ENCODE measurements at places on chromosomes 5 and 9. TPM values are rescaled to one million over a fixed set of nuclear protein-coding genes. Genes with fewer than 3 reads are reported as not detected.

DNA sequence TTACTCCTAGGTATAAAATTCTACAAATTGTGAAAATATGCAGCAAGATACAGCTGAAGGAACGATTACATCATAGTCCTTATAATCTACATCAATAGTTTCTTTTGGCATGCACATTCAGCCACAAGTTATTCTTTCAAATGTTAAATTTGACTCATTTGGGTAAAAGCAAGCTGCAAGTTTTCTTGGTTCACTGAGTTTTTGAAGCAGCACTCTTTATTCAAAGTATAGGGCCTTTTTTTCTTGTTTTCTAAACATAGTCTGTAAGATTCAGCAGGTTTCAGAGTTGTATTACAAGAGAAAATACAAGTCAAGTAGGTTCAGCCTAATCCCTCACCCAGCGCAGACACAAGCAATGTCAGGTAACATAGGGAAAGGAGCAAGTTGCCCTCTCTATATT, 981.5 kb downstream of the PTPRD start:
- peak; percentile 40 for DNase-seq

FCN1 gene
- polyA plus RNA-seq: not detected

GRCh38 chr9:94806307-94806893, 79.9 kb downstream of the AOPEP start:
- DNase-seq: peak; percentile 41

- no peak for DNase-seq
Measured at GRCh38 chr5:59241119-59241518, 652.4 kb downstream of the PDE4D start.

FAM153A gene
- not detected for polyA plus RNA-seq

SPATA31C1 gene
- polyA plus RNA-seq: not detected

GRCh38 chr5:107072440-107072839, 598.3 kb downstream of the EFNA5 start:
- DNase-seq: peak; percentile 7

DNA sequence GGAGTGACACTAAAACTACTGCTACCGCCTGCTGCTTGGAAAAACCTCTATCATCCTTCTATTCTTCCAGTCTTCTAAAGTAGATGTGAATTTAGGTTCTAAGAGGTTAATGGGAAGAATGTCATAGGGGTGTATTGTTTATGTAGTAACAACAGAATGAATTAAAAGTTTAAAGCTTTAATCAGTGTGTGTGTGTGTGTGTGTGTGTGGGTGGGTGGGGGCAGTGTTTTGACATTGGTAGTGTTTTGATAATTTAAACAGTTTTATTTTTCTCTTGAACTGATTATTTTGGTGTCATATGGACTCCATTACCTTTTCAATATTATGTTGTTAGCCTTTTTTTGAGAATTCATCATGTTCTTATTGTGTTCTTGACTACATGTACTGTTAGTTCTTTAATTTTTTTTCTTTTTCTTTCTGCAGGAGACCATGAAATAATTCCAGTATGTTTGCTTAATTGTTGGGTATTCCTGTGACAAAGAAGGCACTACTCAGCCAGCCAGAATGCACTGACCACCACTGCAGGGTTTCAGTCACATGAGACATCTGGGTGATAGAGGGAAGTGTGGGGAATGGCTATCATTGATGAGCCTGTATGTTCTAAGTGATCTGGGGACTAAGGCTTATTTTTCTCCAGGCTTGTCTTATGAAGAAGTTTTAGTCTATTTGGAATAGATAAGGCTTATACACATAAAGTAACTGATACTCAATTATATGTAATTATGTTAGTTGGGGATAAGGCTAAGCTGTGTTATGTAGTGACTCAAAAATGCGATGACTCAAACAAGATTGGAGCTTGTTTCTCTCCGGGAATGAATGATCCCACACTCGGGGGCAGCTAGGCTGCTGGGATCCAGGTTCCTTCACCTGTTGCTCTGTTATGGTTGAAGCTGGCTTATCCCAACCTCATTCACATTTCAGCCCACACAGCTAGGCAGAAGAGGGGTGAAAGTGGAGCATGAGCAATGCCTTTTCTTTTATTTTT, 50.2 kb upstream of the ACTBL2 start:
- DNase-seq: peak; percentile 82

SLIT3 gene
- polyA plus RNA-seq: 1.6 TPM

- peak; percentile 83 for DNase-seq
Measured at GRCh38 chr9:35651956-35652828, 1.5 kb upstream of the SIT1 start.

GRCh38 chr5:77356740-77357139, 135.4 kb downstream of the WDR41 start:
- peak; percentile 68 for DNase-seq

DNA sequence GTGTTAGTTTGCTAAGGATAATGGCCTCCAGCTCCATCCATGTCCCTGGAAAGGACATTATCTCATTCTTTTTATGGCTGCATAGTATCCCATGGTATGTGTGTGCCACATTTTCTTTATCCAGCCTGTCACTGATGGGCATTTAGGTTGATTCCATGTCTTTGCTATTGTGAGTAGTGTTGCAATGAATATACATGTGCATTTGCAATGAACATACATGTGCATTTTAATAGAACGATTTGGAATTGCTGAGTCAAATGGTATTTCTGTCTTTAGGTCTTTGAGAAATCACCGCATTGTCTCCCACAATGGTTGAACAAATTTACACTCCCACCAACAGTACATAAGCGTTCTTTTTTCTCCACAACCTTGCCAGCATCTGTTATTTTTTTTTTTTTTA, 37.7 kb downstream of the DRD1 start:
- DNase-seq: no peak

- DNase-seq: peak; percentile 74
Measured at GRCh38 chr9:37938121-37938891, 34.4 kb upstream of the SLC25A51 start.

FREM1 gene
- polyA plus RNA-seq: 0.09 TPM

DNA sequence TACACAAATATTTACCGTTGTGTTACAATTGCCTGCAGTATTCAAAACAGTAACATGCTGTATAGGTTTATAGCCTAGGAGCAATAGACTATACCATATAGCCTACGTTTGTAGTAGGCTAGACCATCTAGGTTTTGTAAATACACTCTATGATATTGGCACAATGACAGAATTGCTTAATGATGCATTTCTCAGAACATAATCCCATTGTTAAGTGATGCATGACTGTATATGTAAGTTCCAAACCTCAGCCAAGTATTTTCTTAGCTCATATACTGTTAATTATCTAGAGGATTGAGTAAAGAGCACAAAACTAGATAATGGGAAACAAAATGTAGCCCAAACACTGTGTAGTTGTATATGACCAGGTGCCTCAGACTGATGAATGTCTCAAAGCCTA, 220.1 kb downstream of the ANXA1 start:
- peak; percentile 7 for DNase-seq

FUT7 gene
- not detected for polyA plus RNA-seq

C9 gene
- polyA plus RNA-seq: not detected

- DNase-seq: peak; percentile 50
Measured at GRCh38 chr9:71819115-71819739, 50.9 kb upstream of the CEMIP2 start.

DNA sequence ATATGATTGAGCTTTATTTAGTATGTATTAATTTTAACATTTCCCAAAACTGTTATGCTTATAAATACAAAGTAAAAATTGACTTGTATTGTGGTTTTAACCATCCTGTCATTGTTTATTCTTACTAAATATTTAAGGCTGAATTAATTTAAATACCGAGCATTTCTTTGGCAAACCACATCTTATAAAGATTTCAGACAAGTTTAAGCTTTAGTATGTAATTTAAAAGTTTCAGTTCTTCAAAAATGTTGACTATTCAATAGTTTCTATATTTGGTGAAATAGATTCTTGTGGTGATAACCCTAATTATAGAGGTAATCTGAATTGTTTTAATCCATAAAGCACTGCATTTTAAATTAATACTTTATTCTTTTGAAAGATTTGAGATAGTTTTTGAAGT, 65.5 kb downstream of the CCNH start:
- no peak for DNase-seq

DNA sequence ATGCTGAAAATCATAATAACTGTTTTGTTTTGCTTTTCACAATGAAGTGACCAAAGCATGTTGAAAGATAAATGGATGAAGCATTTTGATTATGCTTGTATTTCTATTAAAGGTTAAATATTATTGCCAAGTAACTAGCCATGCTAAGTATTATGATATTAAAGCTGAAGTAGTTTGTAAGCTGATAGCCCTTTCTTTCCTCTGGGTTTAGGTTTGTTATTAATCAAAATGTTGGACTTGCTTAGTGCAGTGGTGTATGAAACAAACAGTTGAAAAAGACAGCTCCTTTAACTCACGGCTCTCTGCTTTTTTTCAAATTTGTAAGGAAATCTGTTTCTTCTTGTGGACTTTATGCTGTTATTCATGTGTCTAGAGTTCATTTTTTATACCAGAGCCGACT, 246.0 kb downstream of the CWC27 start:
- peak; percentile 42 for DNase-seq

DNLZ gene
- polyA plus RNA-seq: 7.4 TPM

DNA sequence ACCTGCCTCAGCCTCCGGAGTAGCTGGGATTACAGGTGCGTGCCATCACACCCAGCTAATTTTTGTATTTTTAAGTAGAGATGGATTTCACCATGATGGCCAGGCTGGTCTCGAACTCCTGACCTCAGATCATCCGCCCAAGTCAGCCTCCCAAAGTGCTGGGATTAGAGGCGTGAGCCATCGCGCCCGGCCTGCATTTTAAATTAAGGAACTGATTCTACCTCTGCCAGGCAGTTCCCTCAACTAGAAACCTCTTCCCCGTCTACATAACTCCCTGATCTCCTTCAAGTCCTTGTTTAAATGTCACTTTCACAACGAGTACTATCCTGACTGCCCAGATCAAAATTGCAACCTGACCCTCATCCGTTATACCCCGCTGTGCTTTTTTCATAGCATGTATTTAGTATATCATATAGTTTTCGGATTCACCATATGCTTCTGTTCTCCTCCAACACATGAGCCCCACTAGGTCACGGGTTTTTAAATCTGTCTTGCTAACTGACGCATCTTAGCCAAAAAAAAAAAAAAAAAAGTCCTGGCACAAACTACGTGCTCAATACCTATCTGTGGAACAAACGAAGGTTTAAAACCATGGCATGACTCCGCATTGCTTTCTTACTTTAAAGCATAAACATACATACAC, 858 bp upstream of the SOWAHA start:
- DNase-seq: no peak

VLDLR gene
- polyA plus RNA-seq: 11.0 TPM

GRCh38 chr5:43243270-43243669, 51.2 kb downstream of the NIM1K start:
- no peak for DNase-seq

MAT2B gene
- polyA plus RNA-seq: 116 TPM

- peak; percentile 15 for DNase-seq
Measured at GRCh38 chr9:113536483-113537228, 73.1 kb downstream of the RGS3 start.

- no peak for DNase-seq
Measured at GRCh38 chr5:88058625-88059024, 210.0 kb downstream of the TMEM161B start.

DIPK1B gene
- 0.34 TPM for polyA plus RNA-seq

- no peak for DNase-seq
Measured at GRCh38 chr9:127847833-127848755, 6.4 kb downstream of the ENG start.

GRCh38 chr9:116124472-116125040, 29.0 kb upstream of the PAPPA start:
- peak; percentile 68 for DNase-seq

DNA sequence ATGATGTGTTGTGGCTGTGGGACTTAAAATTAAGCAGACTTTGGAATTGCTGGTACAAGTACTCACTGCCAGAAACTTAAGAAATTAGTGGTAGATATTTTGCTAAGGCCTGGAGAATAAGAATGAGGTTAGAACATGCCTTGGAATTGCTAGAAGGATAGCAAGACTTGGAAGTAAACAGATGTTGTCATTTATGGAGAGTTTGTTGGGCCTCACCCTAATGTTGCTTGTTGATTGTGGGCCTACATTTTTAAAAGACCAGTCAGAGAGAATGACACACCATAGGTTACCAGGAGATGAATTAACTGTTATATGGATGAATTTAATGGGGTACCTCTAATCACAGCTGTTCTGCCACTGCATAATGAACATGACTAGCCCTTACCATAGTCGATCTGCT, 120.1 kb upstream of the GAS1 start:
- DNase-seq: no peak

GRCh38 chr5:158848634-158849033, 251.1 kb downstream of the EBF1 start:
- DNase-seq: no peak

- peak; percentile 67 for DNase-seq
Measured at GRCh38 chr5:133925866-133926488, 42.4 kb downstream of the C5orf15 start.

PLCXD3 gene
- polyA plus RNA-seq: 0.41 TPM

DNA sequence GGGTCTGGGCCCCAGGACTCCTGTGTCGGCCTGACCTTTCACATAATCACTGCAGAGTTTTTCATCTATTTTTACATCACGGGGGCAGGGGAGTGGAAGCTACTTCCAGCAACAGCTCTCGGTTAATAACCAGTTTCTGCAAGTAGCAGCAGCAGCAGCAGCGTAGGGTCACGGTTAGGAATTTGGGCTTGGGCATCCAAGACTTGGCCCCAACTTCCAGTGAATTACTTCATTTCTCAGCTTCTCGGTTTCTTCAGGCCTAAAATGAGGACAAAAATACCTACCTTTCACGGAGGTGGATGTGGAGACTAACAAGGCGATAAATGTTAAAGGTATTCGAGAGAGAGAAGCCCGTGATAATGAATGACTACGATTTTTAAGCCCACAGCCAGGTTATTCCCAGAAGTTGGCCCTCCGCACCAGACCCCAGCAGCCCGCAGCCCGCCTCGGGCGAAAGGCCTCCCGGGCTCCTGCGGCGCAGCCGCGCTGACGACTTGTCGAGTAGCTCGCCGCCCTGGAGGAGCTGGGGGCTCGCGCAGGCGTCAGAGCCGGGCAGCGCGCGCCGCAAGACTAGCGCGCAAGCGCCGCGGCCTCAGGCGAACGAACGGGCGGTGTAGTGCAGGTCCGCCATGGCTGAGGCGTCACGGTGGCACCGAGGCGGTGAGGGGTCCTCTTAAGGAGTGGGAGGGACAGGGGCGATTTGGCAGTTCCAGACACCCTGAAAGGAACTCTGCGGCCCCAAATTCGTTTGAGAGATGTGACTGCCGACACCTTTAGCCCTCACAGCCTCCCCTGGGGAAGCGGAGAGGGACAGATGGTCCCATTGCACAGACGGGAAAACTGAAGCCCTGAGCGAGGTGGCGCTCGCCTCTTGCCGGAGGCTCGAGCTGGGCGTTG, at the start of gene PKD2L2:
Gene PKD2L2 (plus strand): TSS at position 595 of the 897 bp plus-strand sequence. CDS start 35 bp downstream, at position 630.
- peak; percentile 88 for DNase-seq

- DNase-seq: no peak
Measured at GRCh38 chr5:150625164-150625535, 15.3 kb upstream of the SYNPO start.

- DNase-seq: no peak
Measured at GRCh38 chr9:104750185-104750767, 2.8 kb downstream of the NIPSNAP3A start.

DNA sequence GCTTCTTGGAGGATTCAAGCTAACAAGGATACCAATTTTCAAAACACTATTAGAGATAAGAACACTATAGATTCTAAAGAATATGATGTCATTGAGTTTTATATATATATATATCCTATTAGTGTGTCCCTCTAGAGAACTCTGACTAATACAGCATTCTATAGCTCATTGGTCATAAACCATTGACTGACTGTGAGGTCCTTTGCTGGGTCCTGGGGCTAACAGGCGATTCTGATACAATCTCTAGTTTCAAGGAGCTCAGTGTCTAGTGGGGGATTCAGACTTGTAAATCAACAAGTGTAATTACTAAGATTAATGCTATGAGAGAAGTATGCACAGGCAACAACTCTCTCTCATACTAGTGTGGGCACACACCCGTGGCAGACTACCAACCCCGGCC, 234.5 kb downstream of the DENND1A start:
- DNase-seq: no peak

IL33 gene
- 6.5 TPM for polyA plus RNA-seq

Measured in fibroblast of lung (primary cell).